ENCODE measurements at places on chromosomes 2 and 18. TPM values are rescaled to one million over a fixed set of nuclear protein-coding genes. Genes with fewer than 3 reads are reported as not detected.

The FASTKD1 gene
- 30.0 TPM for polyA plus RNA-seq

The KCNJ13 gene
- polyA plus RNA-seq = 0.33 TPM

The CTNNA2 gene
- polyA plus RNA-seq = 0.52 TPM

- DNase-seq = no peak
Observed at GRCh38 chr18:42706618-42707017, 408.9 kb downstream of the RIT2 start.

DNA sequence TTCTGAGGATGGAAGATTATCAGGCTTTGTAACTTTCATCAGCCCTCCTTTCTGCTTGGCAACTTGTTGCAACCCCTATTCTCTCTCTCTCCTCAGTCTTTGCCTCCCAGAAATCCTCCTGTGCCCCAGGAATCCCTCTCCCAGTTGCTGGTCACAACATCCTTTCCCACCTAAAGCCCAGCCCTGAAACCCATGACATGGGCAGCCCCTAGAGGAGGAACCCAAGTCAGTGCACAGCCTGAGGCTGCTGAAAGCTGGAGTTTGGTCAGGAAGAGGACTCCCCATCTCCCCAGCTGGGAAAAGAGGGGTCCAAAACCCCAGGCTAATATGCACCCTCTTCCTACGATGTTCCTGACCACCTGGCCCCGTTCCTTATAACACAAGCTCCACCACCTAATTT lies 29.5 kb downstream of the PKDCC start:
- no peak for DNase-seq

DNA sequence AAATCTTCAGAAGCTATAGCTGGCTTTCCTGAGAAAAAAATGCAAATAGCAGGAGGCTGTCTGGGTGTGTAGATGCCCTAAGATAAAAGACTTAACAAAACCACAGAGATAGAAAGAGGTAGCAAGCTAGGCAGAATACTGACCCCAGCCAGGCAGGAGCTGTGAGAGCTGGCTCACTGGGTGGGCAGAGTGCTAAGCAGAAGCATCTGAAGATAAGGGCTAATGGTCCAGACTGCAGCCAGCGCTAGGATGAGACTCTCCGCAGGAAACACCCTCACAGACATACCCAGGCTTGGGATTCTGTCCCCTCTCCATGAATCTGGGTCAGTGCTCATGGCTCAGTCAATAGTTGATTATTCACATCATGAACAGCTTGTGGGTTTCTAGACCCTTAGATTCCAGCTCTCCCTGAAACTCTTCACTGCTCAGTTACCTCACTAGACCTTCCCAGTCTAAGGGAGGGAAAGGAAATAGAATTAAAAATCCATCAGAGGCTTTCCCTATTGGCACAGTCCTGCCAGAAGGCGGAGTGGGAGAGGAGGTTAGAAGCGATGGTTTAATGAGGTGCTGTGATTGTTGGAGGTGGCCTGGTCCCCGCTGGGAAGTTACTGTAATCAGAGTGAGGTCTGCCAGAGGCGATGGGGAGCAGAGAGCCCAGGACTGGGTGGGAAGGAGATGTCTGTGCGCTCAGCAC lies 21.4 kb upstream of the CCBE1 start:
- DNase-seq = no peak

DNA sequence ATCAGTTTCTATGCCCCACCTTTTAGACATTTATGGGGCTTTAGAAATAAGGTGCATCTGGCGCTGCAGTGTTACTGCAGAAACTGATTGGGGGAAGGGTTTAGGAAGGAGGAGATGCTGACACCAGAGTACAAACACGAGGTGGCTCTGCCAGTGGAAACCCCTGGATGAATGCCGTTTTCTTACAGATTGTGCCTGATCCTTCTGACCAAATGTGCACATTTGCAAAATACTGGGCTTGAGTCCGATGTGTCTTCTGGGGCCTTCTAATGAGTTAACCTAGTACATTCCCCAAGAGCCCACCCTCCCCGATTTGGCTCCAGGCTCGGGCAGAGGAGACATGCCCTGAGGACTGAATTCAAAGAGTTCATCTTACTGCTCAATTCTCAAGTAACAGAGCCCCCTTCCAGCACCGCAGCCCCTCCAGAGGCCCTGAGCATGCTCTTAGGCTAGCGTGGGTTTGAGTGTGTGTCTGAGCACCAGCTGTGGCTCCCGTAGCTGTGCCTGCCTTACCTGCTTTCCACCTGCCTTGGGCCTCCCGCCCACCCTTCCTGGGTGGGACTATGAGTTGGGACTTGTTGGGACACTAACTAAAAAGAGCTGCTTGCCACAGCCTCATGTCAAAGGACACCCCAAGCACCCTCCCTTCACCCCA lies 116.7 kb upstream of the COPS8 start:
- DNase-seq = no peak

GRCh38 chr2:120522151-120522751 lies 176.3 kb downstream of the INHBB start:
- DNase-seq = no peak

- DNase-seq = no peak
Observed at GRCh38 chr2:70161069-70161534, 29.7 kb downstream of the C2orf42 start.

- no peak for DNase-seq
Observed at GRCh38 chr2:48339451-48339850, 190.5 kb upstream of the STON1 start.

GRCh38 chr2:190181123-190181669 lies 118.7 kb upstream of the MSTN start:
- no peak for DNase-seq

- DNase-seq = no peak
Observed at GRCh38 chr18:74623047-74623816, 25.6 kb downstream of the ZNF407 start.

DNA sequence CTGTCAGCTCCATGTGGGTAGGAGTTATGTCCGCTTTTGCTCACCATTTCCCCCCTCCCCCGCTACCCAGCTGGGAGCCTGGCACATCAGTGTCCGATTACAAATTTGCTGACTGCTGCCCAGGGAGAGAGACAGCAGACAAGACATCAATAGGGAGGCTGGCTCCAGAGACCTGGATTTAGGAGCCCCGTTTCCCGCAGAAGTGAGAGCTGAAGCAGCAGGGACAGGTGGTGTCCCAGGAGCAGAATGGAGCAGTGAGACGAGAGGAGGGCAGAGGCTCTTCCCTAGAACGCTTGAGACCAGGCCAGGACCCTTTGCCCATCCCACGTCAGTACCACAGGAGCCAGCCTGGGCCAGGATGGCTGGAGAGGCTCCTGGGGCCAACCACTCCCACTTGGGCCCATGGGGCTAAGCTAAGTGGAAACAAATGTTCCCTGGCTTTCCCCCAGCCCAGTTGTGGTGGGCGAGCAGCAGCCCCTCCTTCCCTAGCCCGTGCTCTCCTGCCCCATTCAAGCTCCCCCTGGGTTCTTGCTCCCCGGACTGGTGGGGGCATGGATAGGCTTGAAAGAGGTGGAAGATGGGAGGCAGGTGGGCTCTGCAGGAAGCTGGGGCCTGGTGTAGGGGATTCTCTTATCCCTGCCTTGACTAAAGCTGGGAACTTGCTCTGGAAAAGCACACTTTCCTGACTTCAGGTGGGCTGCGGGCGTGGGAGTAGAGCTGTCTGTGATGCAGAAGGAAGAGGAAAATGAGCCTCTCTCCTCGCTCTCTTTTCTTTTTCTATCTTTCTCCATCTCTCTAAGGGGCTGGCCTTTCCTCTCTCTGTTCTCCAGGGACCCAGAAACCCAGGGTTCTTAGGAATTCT lies 4.1 kb upstream of the WNT6 start:
- no peak for DNase-seq

Measured in forelimb muscle (tissue), 1 donor.